GM23248 (cell line): ENCODE measurements at places on chromosomes 2 and 18.

DNA sequence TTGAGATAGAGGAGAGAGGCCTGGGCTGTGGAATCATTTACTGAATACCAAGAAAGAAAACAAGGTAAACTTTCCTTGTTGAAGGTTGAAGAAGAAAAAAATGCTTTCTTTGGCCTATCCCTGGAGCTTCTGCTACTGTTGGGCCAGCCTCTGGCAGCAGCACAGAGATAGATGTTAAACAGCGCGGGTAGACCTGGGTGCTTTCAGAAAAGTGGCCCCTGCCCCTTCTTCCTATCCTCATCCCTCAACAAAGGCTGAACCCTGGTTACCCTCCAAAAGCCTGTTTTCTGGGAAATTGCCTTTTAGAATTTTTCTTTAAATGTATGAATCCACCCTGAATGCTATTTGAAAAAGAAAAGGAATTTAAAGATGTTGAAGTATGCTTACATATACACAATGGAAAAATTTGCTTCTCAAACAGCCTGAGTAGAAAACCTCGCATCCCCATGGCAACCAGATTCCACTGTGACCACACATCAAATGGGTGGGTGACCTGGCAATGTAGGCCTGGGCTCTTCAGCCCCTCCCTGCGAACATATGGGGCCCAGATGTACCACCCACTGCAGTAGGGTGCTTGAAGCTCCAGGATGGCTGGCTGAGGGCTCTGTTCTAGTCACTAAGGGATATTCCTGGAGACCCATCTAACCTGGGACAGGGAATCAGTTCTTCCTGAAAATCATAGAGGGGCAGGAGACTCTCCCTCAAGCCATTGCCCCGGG lies 23.4 kb upstream of the CHRNA1 start:
- peak; percentile 99 for DNase-seq

DNA sequence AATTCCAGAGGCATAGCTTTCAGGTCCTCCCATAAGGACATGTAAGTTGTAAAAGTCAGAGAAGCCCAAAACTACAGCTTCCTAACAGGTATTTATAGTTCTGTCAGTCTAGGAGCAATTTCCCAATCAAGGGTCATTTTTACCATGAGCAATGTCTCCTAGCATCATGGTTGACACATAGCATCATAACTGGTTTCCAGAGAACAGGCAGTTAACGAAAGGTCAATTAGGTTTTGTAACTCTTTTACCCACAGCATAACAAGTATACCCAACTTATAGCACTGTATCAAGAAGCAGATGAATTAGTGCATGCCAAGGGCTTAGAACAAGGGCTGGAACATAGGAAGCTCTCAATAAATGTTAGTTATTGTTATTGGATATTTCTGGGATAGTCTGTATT lies 110.1 kb downstream of the MREG start:
- peak; percentile 39 for DNase-seq

- peak; percentile 66 for DNase-seq
These were observed 262.7 kb downstream of the SETBP1 start for GRCh38 chr18:44943311-44943881.

DNA sequence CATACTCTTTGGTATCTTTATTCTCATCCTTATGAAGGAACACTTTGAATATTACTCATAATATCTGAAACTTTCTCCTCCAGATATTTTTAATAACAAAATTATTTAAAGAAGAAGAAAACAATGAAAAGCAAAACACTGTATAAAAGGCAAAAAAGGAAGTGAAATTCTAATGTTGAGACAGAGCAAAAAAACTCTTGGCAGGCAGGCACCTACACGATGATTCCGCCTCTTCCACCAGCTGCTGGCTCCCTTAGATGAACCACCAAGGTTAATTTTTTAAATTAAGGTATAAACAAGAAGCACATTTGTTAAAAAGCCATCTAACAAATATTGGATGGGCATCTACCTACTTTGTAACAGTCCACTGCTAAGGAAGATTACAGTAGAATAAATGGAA lies 434.7 kb downstream of the EPHA4 start:
- no peak for DNase-seq

GRCh38 chr2:65504814-65505697 lies 72.7 kb upstream of the SPRED2 start:
- DNase-seq = no peak

DNA sequence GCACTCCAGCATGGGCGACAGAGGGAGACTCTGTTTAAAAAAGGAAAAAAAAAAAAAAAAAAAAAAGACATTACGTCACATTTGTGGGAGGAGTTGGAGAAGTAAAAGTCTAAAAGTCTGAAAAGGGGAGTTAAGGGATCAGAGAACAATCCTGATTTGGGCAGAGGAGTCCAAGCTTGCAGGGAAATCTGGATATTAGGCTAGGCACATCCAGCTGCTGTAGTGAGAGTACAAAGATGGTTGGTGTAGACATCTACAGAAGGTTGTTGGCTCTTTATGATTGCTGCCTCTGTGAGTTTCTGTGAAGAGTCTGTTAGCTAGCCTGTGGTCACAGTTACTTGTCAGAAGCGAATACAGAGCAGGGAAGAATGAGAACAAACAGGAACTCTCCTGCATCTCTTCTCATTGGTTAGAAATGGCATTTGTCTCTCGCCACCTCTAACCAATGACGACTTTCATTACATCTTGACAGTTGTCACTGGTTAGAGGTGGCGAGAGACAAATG lies 3.3 kb upstream of the OSBPL6 start:
- peak; percentile 19 for DNase-seq

DNA sequence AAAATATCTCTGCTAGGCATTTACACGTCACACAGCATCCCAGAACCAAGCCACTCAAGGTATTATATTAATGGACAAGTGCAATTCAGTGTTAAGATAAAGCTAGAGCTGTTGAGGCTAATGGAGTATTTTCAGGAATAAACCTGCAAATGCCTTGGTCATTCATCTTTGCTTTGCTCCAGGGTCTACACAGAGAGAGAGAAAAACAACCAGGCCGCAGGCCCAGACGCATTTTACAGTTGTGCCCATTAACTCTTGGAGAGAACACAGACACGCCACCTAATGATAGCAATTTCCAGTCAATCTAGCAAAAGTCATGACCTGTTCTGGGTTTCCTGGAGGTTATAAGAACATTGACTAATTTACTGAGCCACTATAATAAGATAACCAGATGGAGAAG lies 829.3 kb downstream of the LRRTM4 start:
- no peak for DNase-seq

DNA sequence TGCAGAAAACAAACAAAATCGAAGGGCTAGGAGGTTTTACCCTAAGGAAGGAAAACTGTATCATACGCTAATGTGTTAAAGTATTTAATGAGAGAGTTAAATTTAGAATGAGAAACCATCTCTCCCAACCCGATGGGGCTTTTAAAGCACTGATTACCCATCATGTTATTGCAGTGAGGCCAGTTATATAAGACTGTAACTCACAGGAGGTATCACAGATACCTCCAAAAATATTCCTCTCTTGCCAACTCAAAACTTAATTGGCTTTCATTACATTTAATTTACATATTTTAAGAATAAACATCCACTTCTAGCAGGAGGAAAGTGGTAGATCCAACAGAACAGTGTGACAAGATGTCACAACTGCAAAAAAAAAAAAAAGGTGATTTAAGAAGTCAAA lies 56.3 kb downstream of the RPL31 start:
- DNase-seq = no peak

GRCh38 chr2:241559323-241560161 lies 997 bp downstream of the BOK start:
- peak; percentile 79 for DNase-seq

- DNase-seq = no peak
These were observed 208.4 kb upstream of the CCDC150 start for GRCh38 chr2:196431076-196431475.

DNA sequence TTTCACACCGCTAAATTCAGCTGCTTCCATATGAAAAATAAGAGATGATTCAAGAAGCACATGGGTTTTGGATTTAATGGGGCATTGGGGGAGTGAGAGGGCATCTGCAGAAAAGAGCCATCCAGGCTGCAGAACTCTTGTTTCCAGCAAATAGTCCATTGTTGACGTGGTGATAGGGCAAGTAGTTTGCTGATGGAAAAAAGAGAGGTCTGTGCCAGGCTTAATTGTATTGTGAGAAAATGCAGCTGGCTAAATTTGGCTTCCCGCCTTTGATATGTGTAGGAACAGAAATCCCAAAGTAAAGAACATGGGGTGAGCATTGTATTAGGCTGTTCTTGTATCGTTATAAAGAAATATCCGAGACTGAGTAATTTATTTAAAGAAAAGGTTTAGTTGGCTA lies 199.5 kb downstream of the SETBP1 start:
- no peak for DNase-seq

DNA sequence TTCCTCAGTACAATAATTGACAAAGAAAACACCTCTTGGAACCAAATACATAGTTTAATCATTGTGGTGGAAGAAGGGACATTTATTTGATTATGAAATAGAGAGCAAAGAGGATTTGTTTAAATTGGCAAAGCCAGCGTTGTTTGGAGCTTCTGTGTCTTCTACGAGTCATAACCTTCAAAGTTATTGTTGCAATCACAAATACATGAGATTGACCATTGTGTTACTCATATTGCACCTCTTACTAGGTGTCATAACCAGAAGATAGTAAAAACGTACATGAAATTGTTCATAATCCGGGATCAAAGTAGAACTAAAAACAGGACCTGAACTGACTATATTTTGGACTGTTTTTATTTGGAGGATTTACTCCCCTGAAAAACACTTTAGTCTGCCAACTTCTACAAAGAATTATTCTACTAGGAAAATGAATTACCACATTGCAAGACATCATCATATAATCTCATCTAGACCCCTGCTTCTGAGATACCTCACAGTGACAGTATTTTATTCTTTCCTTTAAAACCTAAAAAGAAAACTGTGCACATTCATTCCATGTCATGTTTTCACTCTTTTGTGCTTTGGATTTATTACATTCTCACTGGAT lies 151.7 kb upstream of the KLF7 start:
- DNase-seq = peak; percentile 76

GRCh38 chr2:60963190-60963589 lies 54.3 kb upstream of the PEX13 start:
- DNase-seq = no peak

DNA sequence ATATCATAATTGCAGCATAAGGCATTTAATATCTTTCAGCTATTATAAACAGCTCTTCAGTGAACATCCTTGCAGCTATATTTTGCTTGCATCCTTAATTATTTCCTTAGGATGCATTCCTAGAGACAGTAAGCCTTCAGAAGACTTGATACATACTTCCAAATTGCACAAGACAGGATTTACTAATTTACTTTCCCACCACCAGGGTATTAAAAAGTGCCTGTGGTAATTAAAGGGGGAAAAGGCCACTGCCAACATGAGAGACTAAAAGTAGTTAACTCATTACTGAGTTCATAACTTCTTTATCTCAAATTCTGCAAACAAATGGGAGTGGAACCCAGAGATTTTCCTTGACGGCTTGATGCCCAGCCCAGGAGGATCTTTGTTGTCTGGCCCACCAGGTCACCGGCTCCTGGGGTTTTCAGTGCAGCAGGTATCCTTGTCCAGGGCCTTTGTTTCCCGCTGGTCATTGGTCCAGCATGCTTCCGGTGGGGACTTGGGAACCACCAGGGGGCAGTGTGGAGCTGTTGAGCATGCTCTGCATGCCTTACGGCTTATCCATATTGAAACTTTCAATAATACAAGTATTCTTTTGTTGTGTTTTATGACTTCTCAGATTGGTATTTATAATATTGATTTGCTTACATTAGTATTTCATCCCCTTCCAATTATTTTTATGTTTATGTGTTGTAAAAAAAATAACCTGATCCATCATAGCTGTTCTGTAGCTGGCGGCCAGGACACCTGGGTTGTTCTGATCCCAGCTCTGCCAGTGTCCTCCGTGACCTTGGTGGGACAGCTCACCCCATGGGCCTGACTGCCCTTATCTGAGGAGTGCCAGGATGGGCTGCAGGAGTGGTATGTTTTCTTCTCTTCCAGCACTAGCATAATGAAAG lies 61.4 kb downstream of the TGOLN2 start:
- DNase-seq = peak; percentile 68

DNA sequence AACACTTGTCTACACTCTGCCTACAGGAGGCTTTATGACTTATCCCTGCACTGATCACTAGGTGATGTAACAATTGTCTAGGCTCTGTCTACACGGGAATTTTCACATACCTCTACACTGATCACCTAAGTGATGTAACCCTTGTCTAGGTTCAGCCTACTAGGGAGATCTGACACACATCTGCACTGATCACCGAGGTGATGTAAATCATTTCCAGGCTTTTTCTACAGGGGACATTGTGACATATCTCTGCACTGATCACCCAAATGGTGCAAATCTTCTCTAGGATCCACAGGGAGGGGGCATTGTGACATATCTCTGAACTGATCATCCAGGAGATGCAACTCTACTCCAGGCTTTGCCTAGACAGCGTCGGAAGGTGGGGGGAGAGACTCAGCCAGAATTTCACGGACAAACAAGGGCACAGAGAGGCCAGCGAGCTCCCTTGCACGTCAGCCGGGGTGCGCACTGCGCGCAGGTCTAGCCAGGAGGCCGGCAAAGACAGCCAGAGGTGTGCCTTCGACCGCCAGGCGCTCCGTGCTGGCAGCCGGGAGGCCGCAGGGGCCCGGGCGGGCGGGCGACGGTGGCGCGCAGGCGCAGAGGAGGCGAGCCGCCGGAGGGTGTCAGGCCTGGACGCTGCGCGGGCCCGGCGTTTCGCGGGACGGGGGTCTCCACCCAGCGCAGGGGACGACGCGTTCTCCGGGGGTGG lies 46.9 kb upstream of the USP14 start:
- peak; percentile 78 for DNase-seq

DNA sequence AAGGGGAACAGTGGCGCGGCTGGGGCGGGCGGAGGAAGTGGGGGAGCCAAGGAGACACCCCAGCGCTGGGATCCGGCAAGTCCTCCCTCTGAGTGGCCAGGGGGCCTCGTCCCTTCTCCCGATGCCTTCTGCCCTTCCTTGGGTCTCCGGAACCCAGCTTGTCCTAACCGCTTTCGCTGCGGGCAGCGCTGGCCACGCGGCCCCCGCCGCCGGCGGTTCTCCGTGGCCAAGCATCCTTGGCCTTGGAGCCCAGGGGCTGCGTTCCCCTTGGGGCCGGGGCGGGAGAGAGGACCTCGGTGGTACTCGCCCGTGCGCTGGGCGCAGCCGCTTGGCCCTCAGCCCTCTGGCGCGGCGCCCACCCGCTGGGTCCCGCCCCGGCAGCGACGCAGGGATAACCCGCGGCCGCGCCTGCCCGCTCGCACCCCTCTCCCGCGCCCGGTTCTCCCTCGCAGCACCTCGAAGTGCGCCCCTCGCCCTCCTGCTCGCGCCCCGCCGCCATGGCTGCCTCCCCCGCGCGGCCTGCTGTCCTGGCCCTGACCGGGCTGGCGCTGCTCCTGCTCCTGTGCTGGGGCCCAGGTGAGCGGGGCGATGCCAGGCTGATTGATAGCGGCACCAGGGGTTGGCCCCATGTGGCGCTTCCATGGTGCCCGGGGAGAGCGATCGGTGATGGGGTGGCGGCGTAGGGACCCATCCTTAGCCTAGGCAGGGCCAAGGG lies 128.7 kb downstream of the UXS1 start:
- no peak for DNase-seq
